ENCODE measurements at places on chromosomes 11 and 22. TPM values are rescaled to one million over a fixed set of nuclear protein-coding genes. Genes with fewer than 3 reads are reported as not detected.

APOA4 gene
- polyA plus RNA-seq = not detected

SAMM50 gene
- polyA plus RNA-seq = 68.2 TPM

TIMP3 gene
- polyA plus RNA-seq = 169 TPM

DNA sequence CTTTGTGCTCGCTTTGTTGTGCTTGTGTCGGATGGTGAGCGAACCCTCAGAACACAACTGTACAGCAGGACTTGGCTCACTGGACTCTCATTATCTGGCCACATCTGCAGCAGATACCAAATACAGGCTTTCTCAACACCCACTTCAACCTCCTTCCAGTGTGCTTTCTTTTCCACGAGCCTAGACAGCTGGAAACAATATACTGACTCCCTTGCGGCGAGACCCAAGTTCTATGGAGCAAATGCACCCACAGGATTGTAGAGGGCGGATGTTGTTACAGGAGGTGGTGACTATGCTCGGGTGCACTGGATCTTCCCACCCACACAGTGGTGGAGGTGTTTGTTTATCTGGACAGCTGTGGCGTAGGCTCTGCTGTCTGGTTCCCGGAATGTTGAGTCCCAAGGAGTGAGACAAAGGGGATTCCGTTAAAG lies 204.3 kb downstream of the TENM4 start:
- no peak for DNase-seq

DNA sequence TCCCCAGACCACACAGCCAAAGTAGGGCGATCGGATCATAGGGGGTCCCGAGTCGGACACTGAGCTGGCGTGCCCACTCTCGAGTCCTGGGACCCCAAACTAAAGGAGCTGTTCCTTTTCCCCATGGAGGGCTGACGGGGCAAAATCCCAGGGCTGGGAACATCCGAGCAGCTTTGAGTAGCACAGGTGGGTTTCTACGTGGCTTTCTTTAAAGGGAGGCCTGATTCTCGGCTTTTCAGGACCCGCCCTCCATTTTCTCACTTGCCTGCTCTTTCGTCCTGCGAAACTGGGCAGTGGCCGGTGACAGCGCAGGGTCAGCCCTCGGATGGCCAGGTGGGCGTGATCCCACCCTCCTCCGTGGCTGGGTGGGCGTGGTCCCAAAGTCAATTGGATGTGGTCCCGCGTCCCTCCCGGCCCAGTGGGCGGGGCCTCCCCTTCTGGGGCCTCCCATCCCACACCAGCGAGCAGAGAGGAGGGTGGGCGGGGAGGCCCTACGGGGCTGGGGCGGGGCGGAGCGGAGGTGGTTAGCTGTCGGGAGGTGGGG lies 17.5 kb upstream of the TXNRD2 start:
- DNase-seq = peak; percentile 85

DNA sequence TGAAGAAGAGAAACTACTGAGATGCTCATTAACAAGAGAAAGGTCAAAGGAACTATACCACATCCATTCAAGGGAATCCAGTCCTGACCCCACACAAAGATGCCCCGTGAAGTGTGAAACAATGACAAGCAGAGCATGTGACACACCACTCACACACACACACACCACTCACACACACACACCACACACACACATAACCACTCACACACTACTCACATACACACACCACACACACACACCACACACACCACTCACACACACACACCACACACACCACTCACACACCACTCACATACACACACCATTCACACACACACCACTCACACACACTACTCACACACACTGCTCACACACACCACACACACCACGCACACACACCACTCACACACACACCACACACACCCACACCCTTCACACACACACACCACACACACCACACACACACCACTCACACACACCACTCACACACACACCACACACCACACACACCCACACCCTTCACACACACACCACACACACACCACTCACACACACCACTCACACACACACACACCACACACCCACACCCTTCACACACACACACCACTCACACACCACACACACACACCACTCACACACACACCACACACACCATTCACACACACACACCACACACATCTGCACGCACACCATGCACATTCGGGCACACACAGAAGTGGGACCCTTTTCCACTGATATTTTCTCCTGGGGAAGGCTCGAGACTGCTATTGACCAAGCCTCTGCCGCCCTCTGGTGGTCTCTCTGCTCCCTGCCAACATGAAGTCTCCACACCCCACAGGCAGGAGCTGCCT lies 32.0 kb upstream of the COMT start:
- peak; percentile 54 for DNase-seq

DNA sequence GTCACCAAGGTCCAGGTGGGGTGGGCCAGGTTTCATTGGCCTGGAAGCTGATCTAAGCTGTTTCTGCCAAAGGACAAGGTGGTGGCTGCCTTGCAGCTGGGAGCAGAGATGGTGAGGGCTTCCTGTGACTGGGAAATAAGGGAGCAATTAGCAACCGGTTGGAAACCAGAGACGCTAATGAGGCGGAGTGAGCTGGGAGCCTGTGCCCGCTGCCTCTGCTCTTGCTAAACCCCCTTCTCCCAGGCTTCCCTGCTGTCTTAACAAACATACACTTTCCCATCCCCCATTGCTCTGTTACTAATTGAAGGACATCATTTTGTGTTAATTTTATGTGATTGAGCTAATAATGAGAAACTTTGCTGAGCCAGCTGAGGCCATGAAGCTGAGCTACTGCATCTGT lies 121.8 kb downstream of the INSC start:
- DNase-seq = no peak

- peak; percentile 74 for DNase-seq
These were observed 46.6 kb downstream of the CWC15 start for GRCh38 chr11:94926698-94927237.

- DNase-seq = no peak
These were observed 18.0 kb downstream of the LSP1 start for GRCh38 chr11:1870721-1871466.
